ENCODE measurements at places on chromosomes 7 and 10. TPM values are rescaled to one million over a fixed set of nuclear protein-coding genes. Genes with fewer than 3 reads are reported as not detected.

DNA sequence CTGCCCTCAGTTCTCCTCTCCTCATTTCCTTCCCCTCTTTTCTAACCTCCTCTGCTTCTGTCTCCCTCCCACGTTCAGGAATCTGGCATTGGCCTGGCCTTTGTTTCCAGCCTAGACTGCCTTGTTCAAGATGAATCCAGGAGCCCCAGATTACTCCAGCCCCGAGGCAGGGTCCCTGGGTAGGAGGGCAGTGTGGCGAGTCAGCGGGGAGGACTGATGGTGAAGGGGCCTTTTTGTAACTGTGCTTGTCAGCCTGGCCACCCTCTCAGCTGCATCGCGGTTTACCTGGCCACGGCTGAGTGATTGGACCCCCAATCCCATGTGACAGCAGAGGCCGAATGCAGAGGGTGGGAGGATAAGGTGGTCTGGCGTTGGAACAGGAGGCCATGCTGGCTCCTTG, 96.1 kb upstream of the SHH start:
- no peak for DNase-seq

DNA sequence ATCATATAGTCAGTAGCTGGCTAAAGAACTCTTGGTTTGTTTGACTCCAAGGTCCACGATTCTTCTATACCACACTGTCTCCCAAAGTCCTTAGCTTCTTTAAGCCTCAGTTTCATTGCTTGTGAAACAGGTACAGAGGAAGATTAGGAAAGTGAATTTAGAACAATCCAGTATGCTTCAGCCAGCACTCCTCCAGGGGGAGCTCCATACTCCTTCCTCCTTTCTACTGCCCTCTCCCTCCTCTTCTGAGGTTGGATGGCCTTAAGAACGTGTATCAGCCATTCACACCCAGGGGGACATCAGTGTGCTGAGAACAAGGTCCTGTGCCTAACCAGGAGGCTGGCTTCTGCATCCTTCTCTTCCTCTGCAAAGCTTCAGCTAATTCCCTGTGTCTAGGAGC, 54.8 kb upstream of the CALD1 start:
- DNase-seq, result no peak

DNA sequence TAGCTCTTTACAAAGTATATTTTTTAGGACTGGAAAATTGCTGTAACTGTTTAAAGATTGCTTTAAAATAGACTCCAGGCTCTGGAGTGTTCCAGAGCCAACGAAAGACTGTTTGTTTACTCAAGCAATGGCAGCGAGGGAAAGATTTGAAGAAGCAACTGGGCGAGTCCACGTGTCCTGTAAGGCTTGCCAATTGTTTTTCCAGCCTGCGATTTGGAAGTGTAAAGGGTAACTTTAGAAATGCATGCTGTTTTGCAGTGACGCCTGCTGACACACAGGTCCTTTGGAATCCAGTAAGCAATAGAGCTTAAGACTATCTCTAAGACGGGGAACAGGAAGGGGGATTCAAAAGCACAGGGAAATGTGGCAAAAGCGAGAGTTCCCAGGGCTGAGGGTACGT, 55.8 kb downstream of the TACC2 start:
- no peak for DNase-seq

DNA sequence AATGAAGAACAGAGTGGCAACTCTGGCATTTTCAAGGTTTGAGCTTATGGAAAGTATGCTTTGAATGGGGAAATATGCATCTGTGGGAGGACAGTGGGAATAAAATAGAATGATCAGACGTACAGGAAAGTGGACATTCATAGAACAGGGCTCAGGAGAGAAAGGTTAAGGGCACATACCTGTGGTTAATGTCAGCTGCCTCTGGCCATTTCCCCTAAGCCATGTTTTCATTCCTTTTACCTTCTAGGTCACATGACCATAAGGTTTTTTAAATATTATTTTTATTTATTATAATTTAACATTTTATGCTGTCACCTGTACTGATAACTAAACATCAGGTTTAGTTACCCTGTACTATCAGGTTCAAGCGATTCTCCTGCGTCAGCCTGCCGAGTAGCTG, 52.8 kb downstream of the LRRC4 start:
- DNase-seq, result no peak

DNA sequence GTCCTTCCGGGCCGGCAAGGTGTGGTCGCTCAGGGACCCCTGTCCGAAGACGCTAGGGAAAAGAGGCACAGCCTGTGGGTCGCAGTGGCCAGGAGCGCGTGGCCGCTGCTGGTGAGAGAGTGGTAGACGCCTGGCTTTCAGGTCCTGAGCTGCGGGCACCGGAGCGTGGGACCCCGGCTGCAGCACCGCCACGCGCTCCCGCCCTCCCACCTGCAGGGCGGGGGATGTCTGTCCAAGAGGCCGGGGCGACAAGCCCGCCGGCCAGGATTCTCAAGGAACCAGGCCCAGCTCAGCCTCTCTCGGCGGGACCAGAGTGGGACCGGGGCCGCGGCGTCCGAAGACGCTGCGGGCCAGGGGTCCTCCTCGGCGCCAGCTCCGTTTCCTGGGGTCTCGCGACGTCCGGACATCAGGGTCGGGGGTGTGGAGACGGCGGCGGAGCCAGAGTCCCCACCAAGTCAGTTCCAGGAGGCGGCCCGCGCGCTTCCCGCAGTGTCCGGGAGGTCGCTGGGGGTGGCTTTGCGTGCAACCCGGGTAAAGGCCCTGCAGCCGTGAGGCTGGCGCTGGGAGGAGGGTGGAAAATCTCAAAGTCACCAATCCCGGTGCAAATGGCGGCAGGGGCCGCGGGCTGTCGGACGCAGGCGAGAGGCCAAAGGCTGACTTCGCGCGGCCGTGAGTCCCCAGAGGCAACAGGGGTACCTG, 5.5 kb downstream of the ZNF503 start:
- no peak for DNase-seq

DNA sequence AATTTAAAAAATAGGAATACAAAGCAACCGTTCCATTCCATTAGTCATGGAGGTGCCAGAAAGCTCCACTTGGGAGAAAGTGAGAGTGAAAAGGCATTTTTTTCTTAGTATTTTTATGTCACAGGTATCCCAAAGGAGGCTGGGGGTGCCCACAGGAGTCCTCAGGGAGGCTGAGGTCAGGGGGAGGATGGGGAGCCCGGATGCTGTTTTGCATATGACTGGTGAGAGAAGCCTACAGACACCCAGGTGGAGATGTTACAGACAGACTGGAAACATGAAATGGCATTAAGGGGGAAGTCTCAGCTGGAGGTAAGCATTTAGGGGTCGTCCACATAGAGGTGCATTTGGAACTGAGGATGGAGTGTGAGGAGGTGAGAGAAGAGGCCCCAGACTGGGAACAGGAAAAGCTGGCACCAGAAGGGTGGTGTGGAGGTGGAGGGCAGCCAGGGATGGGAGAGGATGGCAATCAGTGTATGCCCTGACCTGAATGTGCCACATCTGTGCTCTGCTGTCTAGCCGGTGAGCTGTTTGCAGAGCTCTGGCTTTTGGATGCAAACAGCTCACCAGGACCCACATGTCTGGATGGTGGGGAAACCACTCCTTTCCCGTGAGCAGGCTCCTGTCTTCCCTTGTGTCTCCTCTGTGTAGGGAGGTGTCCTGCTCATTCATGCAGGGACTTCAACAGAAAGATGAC, 101.1 kb downstream of the RAMP3 start:
- DNase-seq, result no peak

GRCh38 chr7:42494199-42494710, 257.2 kb upstream of the GLI3 start:
- peak; percentile 50 for DNase-seq

DNA sequence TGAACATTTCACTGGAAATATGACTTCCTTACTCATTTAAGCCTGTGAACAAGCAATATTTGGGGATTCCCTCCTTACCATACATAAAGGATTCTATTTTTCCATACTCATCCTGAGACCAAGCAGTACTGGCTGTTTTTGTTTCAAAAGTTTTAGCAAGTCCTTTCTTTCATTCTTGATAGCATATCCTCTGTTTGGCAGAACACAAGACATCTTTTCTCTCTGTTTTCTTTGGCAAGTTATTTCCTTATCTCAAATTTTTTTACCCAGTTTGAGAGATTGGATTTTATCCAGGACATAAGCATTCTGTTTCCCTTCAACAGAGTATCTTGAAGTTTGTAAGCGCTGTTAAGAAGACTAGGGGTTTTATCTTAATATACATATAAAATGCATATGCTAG, 3.0 kb upstream of the WASL start:
- no peak for DNase-seq

DNA sequence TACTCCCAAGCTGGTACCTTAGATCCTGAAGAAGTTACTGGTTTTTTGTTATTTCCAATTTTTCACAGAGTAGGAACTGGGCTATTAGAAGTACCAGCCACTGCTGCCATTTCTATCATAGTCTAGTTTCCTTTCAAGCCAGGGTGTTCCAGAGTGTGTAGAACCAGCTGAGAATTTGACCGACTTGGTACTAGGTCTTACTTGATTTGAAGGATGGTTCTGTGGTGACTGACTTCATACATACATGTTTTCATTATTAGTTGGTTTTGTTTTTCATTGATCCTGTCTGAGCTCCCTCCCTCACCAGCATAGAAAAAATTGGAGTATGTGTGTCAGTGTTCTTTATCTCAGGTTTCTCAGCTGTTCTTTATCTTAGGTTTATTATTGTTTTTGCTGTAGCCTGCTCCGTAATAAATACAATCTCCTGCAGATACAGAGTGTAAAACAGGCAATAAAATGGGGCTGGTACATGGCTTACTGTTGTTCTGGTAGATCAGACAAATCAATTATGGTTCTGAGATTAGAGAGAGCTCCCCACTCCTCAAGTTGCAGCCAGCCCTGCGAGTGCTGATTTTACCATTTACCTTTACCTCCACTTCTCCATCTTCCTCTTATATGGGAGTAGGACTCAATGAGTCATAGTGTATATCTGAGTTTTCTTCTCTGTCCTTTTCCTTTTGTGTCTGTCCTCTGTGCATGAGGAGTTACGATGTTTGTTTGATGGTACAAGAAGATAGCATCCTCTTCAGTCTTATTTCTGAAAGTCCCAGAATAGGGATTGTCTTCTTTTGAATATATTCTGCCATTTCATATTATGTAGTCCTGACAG, 122.6 kb downstream of the LRRC4 start:
- DNase-seq, result no peak

- DNase-seq, result no peak
These were observed 4.3 kb downstream of the LHPP start for GRCh38 chr10:124465777-124466488.

DNA sequence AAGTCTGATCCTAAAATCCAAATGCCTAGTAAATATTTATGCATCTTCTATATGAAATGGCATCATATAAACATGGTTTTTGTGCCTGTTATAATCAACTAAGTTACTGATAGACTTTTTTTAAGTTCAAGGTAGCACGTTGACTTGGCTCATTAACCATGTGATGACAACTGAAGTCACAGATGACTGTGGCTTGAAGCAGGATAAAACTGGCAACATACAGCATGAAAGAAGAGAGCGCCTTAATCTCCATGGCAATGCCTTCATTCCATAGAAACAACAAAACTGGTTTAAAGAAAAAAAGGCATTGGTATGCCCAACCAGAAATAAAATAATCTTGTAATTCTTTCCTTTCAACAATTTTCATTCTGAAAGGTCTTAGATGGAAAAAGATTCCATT, 188.9 kb upstream of the CDK1 start:
- DNase-seq, result no peak

- DNase-seq, result no peak
These were observed 143.7 kb upstream of the COL1A2 start for GRCh38 chr7:94250987-94251386.

DNA sequence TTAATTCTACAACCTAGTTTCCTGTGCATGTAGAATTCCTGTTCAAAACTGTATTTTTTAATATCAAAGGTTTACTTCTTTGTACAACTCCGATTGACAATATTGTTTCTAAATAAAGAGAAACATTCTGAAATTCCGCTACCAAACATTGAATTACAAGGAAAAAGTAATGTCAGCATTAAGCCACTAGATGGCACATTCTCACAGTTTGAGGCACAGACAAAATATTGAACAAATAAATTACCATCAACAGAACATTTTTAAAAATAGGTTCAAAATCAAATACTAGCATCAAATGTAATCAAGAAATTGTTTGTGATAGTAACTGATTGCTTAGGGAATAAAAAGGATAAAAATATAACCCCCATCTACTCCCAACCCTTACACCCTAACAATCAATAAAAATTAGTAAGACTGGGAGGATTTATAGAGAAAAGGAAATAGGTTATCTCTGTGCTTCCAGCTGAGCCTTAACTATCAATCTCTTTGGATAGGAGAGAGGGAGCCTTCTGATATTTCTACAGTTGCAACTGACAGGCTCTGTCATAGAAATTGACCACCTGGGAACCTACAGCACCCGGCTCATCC, 86.6 kb upstream of the C7orf33 start:
- no peak for DNase-seq

DNA sequence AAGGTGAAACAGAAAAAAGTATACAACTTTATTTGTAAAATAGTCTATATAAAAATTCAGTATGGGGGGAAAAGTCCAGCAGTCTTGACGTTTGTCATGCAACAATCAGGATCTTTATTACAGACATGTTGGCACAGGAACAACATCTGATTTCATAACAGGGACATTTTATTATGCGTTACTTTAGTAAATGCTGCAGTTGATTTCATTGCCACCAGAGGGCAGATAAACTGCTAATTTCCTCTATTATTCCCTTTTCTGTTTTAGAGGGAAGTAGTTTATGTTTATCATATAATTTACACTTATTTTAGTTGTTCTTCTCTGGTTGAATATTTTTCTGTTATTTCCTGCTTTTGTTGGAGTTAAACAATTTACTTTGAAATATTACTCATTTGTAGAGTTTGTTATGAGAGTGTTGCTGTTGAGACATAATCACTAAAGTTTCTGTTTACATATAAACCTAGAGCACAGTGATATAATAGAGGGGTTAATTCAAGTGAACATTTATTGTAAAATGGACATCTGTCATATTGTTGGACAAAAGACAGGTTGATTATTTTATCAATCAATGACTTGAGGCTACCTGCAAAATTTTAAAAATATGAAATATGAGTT, 3.3 kb downstream of the PLXDC2 start:
- no peak for DNase-seq

- no peak for DNase-seq
These were observed 1209.8 kb downstream of the REEP3 start for GRCh38 chr10:64731016-64731415.

- no peak for DNase-seq
These were observed 89.3 kb upstream of the MACROH2A2 start for GRCh38 chr10:69963178-69963834.

- DNase-seq, result no peak
These were observed 174.0 kb upstream of the TCF7L2 start for GRCh38 chr10:112775892-112776674.

- no peak for DNase-seq
These were observed 138.9 kb downstream of the CACNB2 start for GRCh38 chr10:18279173-18279572.

DNA sequence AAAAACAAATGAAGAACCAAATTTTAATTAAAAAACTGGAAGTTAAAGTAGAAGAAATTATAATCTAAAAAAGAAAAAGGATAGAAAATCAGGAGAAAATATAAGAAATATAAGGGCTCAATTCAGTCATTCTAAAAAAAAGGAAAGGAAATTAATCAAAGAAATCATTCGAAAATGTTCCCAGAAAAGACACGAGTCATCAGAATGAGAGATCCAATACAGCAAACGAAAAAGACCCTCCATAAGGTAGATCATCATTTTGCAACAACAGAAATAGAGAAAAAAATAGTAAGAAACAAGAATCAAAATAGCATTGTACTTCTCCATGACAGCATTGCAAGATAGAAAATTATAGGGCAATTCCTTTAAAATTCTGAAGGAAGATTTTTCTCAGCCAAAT, 22.5 kb upstream of the DGKI start:
- DNase-seq, result no peak

LBX1 gene
- total RNA-seq, result not detected

OPN1SW gene
- not detected for total RNA-seq

SRRM3 gene
- 16.5 TPM for total RNA-seq

NXPH1 gene
- not detected for total RNA-seq

Measured in Right ventricle myocardium inferior (tissue), 1 donor.